ENCODE measurements at places on chromosomes 5 and 9.

- DNase-seq: no peak
These were observed 18.5 kb downstream of the TMEM245 start for GRCh38 chr9:109101202-109101595.

DNA sequence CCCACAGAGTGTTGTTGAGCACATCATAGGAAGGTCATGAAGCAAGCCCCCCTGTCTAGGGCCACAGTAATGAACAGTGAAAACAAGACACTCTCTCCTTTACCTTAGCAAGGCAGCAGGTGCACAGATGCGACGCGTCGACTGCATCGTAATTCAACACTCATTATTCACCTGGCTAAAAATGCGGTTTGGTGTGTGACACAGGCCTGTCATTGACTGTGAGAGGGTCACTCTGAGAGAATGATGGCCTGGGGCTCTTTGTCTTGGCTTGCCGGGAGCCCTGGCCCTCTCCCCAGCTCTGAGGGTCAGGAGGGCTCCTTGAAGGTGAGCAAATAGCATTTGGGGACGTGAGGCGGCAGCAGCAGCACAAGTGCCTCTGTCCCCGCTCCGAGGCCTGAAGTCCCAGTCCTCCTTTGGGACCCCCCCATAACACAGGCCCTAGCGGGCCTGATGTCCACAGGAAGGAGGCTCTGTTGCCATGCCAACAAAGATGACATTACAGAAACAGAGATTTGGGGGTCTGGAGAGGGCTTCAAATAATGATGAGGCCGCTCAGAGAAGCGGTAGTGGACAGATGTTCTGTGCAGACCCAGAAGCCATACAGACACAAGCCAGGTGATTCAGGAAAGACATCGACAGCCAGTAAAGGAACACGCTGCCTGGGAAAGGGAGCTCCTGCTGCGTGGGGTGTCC is 46.7 kb downstream of the SHB start:
- no peak for DNase-seq

GRCh38 chr9:92393686-92394085 is 10.7 kb downstream of the OGN start:
- no peak for DNase-seq

GRCh38 chr5:132446621-132447020 is 44.0 kb downstream of the IRF1 start:
- DNase-seq: no peak

GRCh38 chr5:141780240-141780951 is 97.8 kb downstream of the PCDH1 start:
- no peak for DNase-seq

- DNase-seq: no peak
These were observed 8.5 kb upstream of the FEM1C start for GRCh38 chr5:115553082-115553481.

DNA sequence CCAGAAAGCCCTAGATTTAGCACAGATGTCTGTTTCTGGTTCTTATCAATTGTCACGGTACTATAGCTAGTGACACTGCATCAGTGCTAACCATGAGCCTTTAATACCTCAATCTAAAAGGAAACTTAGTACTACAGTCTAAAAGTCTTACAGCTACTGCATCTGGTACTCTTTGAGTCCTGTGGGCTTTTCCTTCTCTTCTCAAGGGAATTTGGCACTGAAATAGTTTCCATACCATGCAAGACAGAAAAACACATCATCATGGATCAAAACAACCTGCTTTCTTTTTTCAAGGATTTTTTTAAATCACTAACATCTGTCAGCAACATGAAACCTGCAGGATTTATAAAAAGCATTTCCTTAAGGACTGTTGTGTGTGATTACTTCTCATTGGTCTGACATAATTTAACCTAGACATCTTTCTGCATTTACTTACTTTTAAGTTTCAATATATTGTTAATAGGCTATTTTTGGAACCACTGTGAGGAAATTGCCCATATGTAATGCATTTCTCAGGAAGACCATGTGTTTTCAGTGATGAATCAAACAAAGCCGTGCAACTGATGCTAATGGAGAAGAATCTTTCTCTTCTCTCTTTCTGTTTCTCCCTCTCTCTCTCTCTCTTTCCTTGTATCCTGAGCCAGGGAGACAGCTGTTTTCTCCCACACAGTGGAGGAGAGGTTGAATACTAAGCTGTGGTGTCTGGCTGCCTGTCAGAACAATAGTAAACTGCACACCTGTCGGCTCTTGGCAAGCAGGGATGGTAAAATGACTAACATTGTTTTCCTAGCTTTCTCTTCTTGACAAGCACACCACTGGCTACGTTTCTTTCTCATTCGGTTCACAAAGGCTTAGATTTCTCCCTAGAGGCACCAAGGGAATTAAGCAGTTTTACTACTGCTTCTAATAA is 273.4 kb downstream of the CSNK1G3 start:
- no peak for DNase-seq

- no peak for DNase-seq
These were observed 112.3 kb upstream of the ANKH start for GRCh38 chr5:14983666-14984441.

DNA sequence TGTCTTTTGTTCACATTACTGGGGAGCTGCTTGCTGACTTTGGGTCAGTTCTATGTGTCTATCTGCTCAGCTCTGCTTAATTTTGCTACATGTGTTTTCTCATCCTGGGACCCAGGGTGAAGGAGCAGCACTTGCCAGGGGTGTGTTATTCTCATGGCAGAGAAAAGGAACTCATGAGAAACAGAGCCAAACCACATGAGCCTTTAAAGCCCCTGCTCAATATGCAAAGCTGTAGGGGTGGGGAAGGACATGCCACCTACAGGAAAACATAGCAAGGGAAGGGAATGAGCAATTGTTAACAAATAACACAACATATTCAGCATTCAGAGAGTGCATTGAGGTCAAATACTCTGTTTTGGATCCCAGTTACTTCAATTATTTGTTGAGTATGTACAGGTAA is 290.9 kb downstream of the CDK5RAP2 start:
- no peak for DNase-seq

DNA sequence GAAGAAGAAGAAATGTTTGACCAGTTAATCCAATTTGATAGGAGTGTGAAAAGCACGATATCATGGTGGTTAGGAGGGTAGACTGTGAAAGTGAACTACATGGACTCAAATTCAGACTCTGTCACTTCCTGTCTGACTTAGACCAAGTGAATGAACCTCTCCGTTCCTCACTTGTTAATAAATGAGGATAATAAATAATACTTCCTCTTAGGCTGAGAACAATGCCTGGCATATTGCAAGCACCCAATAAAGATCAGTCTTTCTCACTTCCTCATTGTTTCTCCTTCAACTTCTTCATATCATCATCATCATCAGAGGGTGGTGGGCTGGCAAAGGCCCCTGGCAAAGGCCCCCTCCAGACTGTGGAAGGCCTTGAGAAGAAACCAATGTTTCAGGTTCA is 148.7 kb downstream of the CDK5RAP2 start:
- no peak for DNase-seq

DNA sequence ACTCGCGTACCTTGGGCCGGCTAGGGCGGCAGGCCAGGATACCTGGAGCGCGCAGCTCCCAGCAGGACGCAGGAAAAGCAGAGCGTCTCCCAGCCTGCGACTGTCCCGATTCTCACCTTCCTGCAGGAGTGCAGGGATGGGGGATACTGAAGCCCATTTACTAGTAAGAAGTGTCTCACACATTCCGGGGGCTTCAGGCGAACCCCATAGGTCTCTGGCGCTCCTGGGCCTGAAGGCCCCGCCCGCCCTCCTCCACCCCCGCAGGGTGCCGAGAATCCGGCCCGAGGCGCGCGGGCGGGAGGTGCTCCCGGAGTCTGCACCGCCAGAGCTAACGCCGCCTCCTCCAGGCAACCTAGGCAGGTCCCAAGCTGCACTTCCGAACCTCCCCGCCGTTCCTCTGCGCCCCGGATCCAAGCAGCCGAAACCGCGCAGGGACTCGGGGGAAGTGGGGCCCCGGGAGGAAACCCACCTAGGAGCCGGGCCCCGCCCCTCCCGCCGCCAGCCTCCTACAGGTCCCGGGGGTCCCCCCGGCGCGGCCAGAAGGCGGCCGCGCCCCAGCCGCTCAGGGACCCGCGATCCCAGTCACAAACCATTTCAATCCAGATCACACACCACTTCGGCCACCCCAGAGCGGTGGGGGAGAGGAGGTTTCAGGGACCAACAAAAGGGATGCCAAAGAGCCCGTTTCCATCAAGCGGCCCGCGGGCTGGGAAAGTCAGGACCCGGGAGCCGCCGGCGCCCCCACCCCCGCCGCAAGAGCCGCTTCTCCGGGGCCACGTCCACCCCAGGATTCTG is 1.2 kb downstream of the ROR2 start:
- DNase-seq: no peak

All from T-helper 9 cell (primary cell).